ENCODE measurements at places on chromosomes 11 and 22. TPM values are rescaled to one million over a fixed set of nuclear protein-coding genes. Genes with fewer than 3 reads are reported as not detected.

DNA sequence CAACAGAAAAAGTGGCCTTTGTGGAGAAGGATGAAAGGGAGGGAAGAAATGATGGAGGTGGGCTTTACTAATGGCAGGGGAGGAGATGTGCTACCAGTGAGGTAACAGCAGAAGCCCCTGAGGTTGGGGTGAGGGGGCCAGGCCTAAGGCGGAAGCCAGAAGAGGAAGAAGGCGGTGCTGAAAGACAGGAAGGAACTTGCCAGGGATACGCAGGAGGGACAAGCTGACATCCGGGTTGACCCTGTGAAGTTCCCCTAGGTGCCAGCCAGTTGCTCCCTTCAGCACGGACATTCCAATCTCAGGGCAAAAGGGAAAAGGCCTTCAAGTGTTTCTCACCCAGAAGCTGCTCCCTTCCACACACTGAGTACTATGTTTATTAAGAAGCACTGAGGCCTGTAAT lies 2.3 kb upstream of the TIRAP start:
- no peak for DNase-seq

The ZNF202 gene
- 18.2 TPM for polyA plus RNA-seq

- no peak for DNase-seq
These were observed 5.0 kb downstream of the PRDX5 start for GRCh38 chr11:64322925-64323260.

GRCh38 chr22:44316393-44317122 lies 3.8 kb upstream of the SHISAL1 start:
- DNase-seq, result no peak

The EFCAB6 gene
- polyA plus RNA-seq, result 5.6 TPM

DNA sequence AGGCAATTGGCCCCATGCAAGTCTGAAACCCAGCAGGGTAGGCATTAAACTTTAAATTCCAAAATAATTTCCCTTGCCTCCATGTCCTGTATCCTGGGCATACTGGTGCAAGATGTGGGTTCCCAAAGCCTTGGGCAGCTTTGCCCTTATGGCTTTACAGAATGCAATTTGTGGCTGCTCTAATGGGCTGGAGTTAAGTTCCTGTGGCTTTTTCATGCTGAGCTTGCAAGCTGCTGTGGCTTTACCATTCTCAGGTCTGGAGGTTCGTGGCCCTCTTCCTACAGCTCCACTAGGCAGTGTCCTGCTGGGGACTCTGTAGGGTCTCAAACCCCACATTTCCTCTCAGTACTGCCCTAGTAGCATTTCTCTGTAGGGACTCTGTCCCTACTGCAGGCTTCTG lies 15.0 kb upstream of the BIRC3 start:
- DNase-seq, result no peak

GRCh38 chr11:65863889-65864705 lies 3.9 kb downstream of the MUS81 start:
- no peak for DNase-seq

DNA sequence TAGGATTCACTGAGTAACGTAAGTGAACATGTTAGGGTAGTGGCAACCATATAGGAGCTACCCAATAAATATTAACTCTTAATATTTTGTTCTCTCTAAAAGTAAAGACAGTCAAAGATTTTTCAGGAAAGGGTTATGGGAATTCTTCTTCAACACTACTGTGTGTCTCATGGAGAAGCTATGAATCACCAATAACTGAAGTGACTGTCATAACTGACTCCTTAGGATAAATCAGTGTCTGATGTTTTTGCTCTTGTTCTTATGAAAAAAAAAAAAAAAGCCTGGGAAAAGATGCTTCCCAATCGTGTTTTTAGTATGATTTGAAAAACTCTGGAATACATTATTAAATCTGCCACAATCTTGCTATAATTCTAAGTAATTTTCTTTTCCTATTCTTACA lies 111.2 kb upstream of the CEP126 start:
- no peak for DNase-seq

- DNase-seq, result no peak
These were observed 7.2 kb upstream of the ANGPTL5 start for GRCh38 chr11:101923554-101923953.

DNA sequence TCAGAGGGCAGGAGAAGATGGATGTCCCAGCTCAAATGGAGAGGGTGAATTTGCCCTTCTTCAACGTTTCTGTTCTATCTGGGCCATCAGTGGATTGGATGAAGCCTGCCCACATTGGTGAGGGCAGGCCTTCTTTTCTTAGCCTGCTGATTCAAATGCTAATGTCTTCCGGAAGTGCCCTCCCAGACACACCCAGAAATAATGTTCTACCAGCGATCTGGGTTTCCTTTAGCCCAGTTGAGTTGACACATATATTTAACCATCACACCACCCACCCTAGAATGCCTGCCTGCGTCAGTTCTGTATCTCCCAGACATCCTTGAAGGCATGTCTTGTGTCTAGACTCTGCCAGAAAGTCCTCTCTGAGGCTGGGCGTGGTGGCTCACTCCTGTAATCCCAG lies 34.7 kb downstream of the CACNG2 start:
- no peak for DNase-seq

GRCh38 chr22:50701428-50702154 lies 29.0 kb downstream of the SHANK3 start:
- DNase-seq, result no peak

DNA sequence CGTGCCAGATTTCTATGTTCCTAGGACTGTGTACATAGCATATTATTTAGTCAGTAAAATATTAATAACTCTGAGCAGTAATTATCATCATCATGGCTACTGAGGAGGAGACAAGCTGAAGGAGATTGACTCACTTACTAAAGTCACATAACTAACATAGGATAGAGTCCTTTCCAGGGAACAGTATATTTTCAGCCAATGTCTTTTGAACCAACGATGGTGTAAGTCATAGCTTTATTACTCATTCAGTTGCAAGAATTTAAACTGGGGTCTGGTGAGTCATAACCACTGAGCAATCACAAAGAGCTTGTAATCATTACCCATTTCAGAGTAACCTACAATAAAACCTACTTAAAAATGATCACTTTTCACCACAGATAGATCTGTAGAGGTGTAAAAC lies 1564.8 kb upstream of the TENM4 start:
- no peak for DNase-seq

- DNase-seq, result no peak
These were observed at the start of gene RHOD for GRCh38 chr11:67056267-67057204. Gene RHOD (plus strand): TSS chr11:67056847. CDS start chr11:67056903, 56 bp downstream.

DNA sequence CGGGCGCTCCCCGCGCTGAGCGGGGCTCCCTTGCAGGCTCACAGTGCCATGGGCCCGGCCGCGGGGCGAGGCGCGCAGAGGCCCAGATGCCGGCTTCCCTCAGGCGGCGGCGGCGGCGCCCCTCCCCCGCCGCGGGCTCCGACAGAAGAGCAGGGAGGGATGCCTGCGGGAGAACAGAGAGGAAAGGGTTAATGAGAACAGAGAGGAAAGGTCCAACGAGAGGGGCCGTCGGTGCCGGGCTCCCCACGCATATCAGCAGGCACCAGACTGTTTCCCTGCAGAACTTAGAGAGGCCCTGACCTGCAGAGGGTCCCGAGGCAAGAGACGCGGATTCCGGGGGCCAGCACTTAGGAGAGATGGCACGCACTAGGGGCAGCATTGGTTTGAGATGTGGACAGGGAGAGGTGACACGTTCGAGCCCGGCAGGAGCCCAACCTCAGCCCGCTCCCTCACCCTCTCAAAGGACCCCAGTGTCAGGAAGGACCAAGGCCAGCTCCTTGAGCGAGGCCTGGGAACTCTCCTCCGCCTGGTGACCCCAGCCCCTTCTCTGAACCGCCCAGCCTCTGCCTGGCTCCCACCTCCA lies 9.1 kb downstream of the NRXN2 start:
- DNase-seq, result no peak

The OR8D4 gene
- not detected for polyA plus RNA-seq

The PPP2R5B gene
- 16.0 TPM for polyA plus RNA-seq

DNA sequence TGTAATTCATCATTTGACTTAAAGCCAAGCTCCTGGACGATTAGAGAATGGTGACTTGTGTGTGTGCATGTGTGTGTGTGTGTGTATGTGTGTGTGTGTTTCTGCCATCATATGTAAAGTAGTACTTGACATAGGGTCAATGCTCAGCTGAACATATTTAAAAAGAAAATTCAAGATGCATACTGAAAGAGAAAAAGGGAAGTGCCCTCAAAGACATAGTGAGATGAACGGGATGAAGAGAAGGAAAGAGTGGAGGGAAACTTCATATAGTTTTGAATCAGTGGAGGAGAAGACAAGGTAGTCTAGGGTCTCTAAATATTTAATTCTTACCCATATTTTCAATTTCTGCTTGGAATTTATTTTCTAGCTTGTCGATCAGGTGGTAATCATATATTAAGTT lies 4.0 kb downstream of the TCN1 start:
- DNase-seq, result no peak

Measured in right renal cortex interstitium (tissue), 3 donors.